ENCODE measurements at places on chromosomes 16 and 17.
A peak's percentile ranks its signal among the peaks of the same experiment; 100 is the strongest.

DNA sequence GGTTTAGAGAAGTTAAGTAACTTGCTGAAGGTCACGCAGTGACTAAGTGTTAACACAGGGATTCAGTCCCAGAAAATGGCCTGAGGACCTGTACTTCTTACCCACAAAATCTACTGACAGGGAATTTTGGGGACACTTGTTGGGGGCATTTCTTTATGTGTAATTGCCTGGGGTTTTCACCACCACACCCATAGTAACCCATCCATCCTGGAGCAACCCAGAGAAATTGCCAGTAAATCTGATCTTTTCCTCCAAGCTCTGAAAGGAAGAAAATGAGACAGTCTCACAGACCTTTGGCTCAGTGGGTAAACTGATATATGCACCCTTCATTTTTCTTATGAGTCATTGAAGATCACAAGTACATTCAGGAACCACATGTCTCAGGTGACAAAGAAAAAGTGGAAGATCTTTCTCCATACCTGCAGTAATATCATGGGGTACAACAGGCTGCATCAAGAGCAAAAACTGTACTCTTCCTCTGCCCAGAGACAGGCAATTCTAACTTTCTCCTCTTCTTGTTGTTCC is 81.0 kb downstream of the NOG start:
- no peak for DNase-seq

DNA sequence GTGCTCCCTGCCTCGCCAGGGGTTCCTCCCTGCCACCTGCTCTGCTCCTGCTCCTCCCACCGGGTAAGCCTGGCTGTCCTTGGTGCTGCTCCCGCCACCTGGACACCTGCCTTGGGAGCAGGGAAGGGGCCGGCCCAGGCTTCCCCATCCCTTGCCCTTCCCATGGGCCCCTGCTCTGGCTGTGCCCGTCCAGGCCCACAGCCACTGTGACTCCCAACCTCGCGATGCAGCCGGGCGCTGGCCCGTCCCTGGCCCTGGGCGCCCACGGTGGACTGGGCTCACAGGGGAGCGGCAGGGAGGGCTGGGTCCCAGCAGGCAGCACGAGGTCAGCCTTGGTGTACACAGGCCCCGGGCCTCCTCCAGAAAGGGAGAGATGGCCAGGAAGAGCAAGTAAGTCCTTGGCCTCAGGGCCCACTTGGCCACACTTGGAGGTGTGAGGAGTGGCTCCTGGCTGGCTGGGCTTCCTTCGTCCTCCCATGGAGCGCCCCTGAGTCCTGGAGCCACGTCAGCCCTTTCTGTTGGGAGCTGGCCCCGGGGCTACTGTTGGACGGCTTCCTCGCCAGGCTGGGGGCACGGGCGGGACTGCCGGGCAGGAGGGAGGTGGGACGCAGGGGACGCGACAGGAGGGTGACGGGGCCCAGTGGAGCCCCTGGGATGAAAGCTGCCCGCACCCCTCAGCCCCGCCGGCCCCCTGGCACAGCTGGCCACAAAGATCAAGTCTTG is 15.3 kb downstream of the ENGASE start:
- no peak for DNase-seq

- no peak for DNase-seq
Observed at GRCh38 chr17:31593806-31594205, 202.3 kb downstream of the RAB11FIP4 start.

DNA sequence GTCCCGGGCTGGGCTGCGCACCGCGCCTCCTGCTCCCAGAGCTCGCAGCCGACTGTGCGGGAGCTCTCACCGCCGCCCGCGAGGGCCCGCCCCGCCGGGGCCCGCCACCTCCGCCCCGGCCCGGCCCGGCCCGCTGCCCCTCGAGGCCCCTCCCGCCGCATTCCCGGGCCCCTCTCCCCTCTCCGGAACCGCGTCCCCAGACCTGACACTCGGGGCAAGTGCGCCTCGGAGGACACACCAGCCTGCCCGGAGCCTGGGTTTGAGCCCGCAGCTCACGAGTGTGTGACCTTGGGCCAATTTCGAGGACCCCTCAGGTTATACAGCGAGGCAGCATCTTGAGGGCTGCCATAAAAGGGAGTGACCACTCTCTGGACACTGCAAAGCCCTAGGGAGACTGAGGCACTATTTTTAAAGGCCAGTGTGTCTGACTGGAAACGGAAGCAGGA is 2.0 kb upstream of the GRIN2C start:
- DNase-seq, result no peak

- no peak for DNase-seq
Observed at GRCh38 chr16:56606071-56606475, 2.3 kb upstream of the MT2A start.

GRCh38 chr17:2253768-2254406 is 49.7 kb downstream of the SMG6 start:
- DNase-seq, result no peak

DNA sequence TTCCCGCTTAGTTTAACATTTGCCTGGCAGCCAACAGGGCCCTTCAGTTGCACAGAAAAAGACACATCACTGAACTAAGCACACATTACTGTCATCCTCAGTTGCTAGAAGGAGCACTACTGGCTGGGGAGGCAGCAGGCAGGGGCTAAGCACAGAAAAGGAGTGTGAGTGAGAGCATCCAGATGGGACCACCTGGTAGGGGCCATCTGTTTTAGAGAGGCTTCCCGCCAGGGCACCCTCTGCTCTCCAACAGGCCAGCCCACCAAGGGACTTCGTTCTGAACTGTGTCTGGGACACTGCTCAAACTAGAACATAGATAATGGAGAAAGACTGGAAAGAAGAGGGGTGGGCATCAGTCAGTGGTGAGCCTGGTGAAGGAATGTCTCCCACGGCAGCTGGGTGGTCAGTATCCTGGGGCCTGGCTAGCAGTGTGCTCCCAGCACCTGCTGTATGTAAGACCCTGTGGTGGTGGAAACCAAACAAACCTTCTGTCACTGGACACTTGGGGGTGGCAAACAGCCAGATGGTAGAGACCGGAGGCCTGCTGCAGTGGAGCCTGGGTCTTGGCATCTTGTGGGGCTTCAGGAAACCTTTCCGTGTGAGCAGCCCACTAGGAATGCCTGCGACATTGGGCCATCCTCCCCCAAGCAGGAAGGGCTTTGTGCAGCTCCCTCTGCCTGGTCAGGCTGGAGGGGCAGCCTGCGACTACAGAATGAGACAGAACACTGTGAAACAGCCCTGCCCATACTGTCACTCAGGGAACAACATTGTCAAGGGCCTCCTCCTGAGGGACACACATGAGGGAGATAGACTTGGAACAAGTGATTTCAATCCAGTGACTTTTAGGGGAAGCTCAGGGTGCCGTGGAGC is 12.8 kb upstream of the RANGRF start:
- no peak for DNase-seq

DNA sequence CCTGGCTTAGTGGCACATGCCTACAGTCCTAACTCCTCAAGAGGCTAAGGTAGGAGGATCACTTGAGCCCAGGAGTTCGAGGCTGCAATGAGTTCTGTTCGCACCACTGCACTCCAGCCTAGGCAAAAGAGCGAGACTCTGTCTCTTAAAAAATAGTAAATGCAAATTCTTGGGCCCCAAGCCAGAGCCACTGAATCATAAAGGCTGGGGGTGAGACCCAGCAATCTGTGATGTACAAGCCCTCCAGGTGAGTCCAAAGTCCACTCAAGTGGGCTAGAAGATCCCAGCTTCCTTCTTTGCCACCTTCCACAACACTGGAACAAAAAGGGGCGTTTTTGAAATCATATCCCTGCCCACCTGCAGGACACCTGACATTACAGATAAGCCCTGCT is 16.9 kb downstream of the TRIM25 start:
- DNase-seq, result peak; percentile 79

GRCh38 chr17:79801156-79802038 is 4.5 kb upstream of the CBX8 start:
- DNase-seq, result peak; percentile 82

GRCh38 chr17:12133183-12133582 is 112.5 kb downstream of the MAP2K4 start:
- no peak for DNase-seq

- no peak for DNase-seq
Observed at GRCh38 chr16:3454093-3454492, 10.6 kb downstream of the NAA60 start.

DNA sequence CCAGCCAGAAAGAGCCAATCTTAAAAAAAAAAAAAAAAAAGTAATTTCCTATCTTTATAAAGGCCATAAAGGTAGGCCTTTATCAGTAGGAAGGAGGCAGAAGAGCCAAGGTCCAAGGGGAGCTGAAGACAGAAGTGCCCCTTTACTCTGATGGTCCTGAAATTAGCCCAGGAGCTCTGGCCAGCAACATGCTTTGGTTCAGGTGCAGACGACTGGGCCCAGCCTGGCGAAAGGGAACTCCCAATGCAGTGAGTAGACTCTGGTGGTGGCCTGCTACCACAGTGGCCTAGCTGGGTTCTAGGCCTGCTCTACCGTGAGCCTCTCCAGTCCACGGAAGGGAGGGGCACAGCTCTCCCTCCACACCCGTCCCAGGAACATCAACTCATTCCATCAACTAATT is 23.1 kb upstream of the MEIOB start:
- no peak for DNase-seq

GRCh38 chr16:2686912-2687507 is 4.7 kb downstream of the KCTD5 start:
- no peak for DNase-seq

GRCh38 chr17:917941-918740 is 61.4 kb downstream of the NXN start:
- DNase-seq, result no peak

GRCh38 chr16:55009581-55009980 is 78.9 kb downstream of the IRX5 start:
- no peak for DNase-seq

DNA sequence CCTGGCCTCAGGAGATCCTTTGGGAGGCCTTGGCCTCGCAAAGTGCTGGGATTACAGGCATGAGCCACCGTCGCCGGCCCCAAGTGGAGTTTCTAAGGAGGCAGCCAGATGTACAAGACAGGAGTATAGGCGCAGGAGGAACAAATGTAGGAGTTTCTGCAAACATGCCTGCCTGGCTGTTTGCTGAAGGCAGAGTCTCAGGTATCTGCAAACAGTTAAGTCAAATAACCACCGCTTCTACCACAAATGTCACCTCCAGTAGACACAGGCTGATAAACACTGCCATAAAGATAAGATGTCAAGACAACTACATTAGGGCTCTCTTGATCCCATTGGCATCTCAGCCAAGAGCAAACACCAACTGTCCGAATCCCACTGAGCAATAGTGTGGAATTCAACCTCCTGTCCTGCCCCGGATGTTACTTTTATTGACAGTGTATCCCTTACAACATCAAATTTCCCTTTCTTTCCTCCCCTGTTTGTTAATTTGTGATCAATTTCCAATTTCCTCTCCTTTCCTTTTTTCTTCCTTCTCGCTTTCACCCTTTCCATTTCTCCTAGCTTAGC is 5.6 kb upstream of the COG1 start:
- peak; percentile 41 for DNase-seq

DNA sequence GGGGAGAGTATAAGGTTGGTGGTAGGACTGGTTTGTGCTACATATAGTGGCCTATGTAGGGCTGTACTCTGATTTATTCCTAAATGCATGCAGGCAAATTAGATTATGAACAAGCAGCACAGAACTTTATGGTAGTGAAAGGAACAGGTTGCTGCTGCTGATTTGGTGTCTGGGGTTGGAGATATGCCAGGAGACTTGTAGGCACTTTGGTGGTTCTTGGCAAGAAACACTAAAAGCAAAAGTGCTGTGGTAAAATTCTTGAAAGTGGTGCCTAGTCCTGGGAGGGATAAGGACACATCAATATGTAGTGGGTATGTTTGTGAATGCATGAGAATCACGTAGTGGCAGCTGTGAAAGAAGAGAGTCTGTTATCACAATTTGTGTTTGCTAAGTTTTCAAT is 2126.0 kb downstream of the TP53TG3F start:
- no peak for DNase-seq

DNA sequence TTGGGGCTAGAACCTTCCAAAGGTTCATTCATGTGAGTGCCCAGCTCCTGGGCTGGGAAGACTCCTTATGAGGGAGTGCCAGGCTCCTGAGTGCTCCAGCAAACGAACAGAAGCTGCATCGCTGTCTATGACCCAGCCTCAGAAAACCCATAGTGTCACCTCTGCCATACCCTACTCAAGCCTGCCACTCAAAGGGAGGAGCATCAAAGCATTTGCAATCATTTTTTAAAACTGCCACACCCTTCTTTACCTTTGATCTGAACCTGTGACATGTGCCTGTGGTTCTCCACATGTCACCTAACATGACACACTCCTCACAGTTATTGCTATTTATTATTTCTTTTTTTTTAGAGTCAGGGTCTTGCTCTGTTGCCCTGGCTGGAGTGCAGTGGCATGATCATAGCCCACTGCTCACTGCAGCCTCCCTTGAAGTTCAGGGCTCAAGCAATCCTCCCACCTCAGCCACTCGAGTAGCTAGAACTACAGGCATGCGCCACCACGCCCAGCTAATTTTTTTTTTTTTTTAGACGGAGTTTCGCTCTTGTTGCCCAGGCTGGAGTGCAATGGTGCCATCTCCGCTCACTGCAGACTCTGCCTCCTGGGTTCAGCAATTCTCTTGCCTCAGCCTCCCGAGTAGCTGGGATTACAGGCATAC is 7.3 kb upstream of the KDM8 start:
- peak; percentile 16 for DNase-seq

Measured in LoVo (cell line).